ENCODE measurements at places on chromosomes 7 and 10. TPM values are rescaled to one million over a fixed set of nuclear protein-coding genes. Genes with fewer than 3 reads are reported as not detected.

Gene SLC26A5
- not detected for total RNA-seq

DNA sequence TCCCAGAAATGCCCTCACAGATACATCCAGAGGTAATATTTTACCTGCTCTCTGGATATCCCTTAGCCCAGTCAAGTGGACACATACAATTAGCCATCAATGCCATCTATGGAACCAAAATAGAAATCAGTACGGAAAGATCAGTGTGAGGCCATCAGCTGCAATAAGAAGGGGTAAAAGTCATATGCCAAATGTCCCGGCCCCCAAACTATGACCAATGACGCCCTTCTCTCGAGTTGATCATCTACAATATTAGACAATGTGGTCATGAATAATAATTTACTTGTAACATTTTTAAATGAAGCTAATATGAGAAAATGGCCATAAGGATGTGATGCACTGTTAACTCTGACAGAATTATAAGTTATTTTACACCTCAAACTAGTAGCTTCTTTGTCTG, 588.9 kb downstream of the POM121L12 start:
- no peak for DNase-seq

- DNase-seq: no peak
Observed at GRCh38 chr10:34644224-34644623, 170.9 kb downstream of the PARD3 start.

DNA sequence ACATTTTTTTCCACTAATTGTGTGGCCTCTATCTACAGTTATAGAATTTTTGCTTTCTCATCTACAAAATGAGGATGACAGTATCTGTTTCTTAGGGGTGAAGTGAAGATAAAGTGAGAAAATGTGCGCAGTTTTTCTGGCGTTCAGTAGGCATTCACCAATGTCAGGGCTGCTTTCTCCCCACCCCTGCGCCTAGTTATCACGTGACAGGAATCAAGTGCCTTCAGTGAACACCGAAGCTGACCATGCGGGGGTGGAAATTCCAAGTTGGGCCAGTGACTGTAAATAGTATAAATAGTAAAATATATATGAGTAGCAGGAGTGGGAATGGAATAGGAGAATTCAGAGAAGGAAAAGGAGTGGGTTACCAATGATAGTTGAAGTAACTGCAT, 77.4 kb downstream of the TAF3 start:
- DNase-seq: no peak

Gene TAF5
- 15.7 TPM for total RNA-seq

GRCh38 chr7:124840435-124840834, 74.8 kb upstream of the GPR37 start:
- no peak for DNase-seq

Gene SKAP2
- 9.5 TPM for total RNA-seq

GRCh38 chr7:113013761-113014449, 72.7 kb downstream of the GPR85 start:
- DNase-seq: peak; percentile 27

DNA sequence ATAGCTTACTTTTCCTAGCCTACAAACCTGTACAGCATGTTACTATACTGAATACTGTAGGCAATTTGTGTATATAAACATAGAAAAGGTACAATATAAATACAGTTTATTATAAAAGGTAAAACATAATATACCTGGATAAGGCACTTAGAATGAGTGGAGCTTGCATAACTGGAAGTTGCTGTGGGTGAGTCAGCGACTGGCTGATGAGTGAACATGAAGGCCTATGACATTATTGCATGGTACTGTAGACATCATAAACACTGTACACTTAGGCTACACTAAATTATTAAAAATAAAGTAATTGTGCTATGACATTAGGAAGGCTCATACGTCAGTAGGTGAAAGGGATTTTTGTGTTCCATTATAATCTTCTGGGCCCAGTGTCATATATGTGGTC, 228.8 kb downstream of the HDAC9 start:
- no peak for DNase-seq

DNA sequence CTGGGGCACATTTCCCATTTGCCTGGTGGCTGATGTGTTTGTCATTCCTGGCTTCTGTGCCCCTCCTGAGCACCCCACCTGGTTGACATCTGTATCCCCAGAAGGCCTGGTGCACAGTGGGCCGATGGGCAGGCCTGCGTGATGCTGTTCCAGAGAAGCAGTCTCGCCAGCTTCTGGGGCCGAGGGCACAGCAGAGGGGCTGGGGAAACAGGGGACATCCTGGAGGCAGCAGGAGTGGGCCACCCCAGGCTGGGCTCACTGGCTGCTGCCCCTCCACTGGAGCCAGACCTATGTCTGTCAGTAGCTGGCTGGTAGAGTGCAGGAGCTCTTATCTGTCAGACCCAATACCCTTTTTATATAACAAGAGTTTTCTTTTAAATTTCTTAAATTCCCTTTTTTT, 896 bp upstream of the MYL7 start:
- DNase-seq: no peak

Gene CHST12
- total RNA-seq: 13.4 TPM

DNA sequence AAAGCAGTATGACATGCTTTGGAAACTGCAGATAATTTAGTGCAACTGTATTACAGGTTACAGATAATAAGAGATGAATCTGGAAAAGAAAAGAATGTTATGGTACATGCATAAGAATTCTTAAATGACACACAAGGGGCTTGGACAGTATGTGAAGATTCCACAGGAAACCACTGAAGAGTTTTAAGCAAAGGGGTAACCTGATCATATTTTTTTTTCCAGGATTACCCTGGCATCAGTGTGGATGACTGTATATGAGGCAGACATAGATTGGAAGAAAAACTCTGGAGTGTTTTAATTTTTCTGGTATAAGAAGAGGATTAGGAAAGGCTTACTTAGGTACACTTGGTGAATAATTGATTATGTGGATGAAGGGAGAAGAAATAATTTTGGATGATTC, 8.1 kb downstream of the TFPI2 start:
- DNase-seq: no peak

Gene IDI2
- total RNA-seq: not detected

- DNase-seq: peak; percentile 8
Observed at GRCh38 chr10:81944609-81945008, 69.6 kb downstream of the NRG3 start.

DNA sequence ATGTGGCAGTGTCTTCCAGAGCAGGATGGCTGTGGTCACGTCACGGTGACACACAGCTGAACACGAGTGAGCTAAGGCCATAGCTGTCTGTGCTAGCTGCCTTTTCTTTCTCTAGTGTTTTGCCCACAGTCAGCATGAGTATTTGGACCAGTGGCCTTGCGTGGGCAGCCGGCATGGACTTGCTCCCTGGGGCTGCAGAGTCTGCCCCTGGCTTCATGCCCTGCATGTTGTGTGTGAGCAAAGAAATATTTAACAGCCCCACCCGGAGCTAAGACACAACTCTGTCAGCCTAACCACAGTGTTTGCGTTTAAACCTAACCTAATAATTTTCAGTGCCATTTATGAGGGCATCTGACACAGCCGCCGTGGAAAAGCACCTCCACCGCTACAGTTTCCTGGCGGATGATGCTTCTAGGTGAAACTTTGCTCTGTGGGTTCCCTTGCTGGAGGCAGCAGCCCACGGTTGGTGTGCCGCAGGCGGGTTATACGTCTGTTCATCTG, 14.6 kb downstream of the CHST12 start:
- no peak for DNase-seq

DNA sequence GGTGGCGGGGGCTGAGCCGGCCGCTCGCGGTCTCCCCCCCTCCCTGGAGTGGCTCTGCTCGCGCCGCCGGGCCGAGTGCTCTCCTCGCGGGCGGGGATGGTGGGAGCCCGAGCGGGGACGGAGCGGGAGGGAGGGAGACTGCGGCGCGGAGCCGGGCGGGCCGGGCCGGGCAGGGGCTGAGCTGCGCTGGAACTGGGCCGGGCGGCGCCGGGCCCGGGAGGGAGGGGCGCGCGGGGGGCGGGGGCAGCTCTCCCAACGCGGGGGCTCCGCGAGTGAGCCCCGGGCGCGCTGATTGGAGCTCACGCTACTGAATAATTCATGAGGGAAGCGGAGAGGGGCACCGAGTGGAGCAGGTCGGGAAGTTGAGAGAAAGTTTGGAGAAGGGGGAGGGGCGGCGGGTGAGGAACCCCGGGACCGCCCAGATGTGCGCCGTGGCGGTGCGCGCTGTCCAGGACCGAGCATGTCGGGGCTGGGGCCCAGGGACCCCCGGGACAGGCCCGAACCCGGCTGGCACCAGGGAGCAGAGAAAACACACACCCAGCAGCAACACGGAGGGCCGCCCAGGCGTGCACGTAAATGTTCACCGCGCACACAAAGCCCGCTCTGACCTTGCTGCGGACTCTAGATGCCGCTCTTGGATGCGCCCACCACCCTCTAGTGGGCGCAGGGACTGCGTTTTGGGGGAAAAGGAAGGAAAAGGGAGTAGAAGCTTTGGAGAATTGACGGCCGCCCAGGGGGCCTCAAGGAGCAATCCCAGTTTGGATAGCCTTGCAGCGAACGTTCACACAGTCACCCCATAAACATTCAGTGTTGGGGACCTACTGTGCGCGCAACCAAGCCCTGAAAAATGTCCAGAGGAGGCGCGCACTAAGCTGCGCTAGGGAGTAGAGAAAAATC, at the start of gene EPHB4:
Gene EPHB4 (minus strand): TSS at position 194 of the 897 bp plus-strand sequence. CDS start 493 bp downstream, outside the sequence.
- DNase-seq: peak; percentile 86

DNA sequence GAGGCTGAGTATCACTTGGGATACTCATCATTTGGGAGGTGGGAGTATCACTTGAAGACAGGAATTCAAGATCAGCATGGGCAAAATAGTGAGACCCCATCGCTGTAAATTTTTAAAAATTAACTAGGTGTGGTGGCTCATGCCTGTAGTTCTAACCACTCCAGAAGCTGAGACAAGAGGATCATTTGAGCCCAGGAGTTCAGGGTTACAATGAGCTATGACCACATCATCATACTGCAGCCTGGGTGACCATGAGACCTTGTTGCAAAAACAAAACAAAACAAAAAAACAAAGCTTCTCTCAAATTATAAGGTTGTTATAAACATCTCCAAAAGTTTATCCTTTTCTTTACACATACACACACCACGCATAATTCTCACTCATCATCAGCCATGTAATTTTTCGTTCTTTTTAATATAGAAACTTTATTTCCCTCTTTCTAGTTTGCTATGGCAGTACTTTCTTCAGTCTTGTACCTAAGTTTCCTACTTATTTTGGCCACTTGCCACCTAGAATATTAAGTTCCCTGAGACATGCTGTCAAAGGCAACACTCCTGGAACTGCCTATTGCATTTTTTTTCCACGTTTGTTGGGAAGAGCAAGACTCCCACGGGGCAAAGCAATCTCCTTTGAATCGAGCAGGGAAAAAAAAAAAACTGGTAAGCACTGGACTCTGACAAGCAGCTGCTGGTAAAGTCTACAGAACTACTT, 37.1 kb downstream of the SKIDA1 start:
- DNase-seq: no peak

Gene NOC3L
- 49.1 TPM for total RNA-seq

DNA sequence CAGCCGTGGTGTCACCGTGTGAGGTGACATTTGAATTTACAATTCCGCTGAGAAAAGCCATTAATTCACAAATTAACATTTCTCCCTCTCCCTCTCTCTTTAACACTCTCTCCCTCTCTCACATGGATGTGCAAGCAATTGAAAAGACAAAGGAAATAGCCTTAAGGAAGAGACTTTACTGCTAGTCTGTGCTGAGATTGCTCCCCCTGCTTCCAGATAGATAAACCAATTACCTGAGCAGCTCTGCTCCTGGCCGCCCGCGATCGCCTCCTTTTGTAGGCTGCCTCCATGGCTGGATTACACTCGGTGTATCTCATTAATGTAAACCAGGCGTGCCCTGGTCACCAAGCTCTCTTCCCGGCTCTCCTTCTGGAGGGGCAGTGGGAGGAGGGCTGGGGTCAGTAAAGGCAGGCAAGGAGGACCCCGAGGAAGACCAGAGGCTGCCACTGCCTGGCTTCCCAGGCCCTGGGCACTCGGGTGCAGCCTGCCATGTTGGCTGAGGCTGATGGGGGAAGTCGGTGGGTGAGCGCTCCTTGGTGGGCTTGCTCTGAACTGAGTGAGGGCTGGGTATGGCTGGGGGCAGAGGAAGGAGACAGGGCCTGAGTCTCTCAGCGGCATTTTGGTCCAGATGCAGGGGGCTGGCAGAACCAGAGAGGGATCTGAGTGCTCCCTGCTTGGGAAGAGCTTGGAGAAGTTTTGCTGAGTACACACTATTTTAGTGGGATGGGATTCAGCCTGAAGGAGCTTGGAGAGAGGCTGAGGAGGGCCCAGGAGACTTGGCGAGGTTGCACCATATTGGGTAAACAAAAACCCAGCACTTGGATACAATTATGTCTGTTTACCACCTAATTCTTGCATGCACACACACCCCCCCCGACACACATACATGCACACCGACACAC, 42.9 kb downstream of the PAX2 start:
- DNase-seq: no peak

GRCh38 chr7:123711832-123712293, 36.9 kb downstream of the WASL start:
- no peak for DNase-seq

- DNase-seq: no peak
Observed at GRCh38 chr7:2627258-2628129, 4.3 kb upstream of the TTYH3 start.

DNA sequence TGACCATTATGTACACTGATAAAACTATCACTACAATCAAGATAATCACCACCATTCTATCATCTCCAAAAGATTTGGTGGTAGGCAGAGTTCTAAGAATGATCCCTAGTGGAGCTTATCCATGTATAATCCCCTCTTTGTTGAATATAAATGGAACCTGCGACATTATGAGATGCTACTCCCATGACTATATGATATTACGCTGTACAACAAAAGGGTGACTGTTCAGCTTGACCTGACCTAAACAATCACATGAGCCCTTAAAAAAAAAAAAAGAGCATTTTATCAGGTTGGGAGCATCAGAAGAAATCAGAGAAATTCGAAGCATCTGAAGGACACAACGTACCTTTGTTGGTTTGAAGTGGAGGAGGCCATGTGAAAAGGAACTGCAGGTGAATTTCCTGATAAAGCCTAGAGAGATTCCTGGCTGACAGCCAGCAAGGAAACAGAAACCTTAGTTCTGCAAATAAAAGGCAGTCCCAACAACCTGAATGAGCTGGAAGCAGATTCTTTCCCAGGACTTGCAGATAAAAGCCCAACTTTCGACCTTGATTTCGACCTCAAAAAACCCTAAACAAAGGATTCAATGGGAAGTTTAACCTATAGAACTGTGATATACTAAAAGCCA, 270.7 kb downstream of the ADRA2A start:
- DNase-seq: no peak

- no peak for DNase-seq
Observed at GRCh38 chr7:94888995-94889523, 18.3 kb upstream of the PPP1R9A start.

DNA sequence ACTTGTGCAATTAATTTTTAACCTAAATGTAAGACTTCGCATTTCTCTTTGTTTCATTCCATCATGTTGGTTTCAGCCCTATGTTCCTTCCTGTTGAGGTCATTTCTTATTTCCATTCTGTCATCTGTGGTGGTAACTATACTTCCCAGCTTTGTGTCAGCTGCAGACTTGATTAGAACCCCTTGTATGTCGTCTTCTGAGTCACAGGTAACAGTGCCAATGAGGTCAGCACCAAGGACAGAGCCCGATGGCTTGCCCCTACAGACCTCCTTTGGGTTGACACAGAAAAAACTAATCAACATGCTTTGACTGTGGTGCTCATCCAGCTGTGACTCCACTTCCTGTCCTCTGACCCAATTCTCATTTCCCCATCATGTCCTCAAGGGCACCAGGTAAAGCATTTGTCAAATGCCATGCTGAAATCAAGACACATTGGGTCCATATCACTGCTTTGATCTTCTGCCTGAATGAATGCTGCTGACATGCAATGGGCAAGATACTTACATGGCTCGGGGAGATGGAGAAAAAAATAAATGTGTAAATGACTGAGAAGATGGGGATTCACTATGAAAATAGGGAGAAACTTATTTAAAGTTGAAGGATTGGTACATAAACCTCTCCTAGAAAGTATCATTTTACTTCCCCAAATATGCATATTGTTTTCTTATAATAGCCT, 25.6 kb upstream of the CRTAC1 start:
- peak; percentile 10 for DNase-seq

All from HT1080 (cell line).